Urinary bladder (tissue), 4 donors: ENCODE measurements at places on chromosomes 7 and 10.

GRCh38 chr10:92242910-92243671 is 47.8 kb downstream of the CPEB3 start:
- peak; percentile 57 for DNase-seq

DNA sequence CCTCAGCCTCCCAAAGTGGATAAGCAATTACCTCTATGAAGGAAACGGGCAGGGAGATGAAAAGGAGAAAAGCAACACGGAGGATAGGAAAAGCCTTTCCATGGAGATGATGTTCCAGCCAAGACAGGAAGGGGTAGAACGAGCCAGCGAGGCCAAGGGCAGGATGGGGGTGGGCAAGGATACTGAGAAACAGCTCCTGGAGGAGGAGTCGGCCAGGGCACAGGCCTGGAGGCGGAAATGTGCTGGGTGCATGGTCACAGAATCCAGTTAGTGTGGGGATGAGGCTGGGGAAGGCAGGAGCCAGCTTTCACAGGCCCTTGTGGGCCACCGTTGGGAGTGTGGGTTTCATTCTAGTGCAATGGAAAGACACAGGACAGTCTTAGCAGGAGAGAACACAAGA is 162.6 kb downstream of the JAZF1 start:
- no peak for DNase-seq

DNA sequence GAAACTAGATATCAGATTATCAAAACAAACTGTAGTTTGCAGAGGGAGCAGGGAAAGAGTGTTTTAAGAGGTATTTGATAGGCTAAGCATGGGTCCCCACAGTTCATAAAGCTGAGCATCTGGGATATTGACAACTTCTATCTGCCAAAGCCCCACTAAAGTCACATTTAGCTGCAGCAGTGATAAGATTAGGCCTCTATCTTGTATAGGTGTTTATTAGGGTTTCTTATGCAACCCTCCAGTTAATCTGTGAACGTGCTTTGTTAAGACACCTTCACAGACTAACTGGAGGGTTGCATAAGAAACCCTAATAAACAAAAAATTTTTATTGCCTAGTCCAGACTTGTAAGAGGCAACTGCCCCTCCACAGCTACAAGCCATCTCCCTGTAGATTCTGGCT is 78.0 kb downstream of the CYP51A1 start:
- no peak for DNase-seq

DNA sequence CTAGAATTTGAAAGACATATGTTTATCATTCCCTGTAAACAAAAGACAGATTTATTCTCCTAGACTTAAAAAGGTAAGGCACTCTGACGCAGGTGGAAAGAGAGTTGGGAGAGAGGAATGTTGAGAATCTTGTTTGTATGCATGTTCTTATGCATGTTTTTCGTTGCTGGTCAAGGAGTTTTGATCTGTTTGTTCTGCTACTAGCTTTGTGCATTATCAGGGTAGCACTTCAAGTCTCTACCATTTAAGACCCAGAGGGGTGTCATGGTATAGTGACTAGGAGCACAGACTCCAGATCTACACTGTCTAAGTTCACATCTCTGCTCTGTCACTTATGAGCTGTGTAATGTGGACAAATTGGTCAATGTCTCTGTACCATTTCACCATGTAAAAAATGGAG is 200.2 kb upstream of the FZD1 start:
- DNase-seq, result no peak

DNA sequence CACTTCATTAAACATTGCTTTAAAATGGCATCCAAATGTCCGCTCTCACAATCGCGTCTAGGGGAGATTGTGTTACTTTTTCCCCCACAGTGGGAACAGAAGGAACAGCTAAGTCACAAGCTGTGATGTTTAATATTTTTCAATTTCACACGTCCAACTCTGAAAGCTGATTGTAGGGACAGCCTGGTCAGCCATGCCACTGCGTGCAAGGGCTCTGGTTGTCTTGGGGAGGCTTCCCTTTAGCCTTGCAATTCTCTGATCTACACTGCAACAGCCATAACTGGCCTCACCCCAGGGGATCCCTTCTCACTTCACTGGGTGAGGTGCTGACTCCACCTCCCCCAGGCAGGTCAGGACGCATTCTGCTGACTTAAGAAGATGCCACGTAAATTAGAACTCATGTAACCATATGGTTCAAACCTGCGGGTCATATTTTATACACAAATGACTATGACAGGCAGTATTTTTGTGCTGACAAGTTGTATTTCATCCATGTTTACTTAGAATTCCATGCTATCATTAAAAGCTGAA is 425.2 kb upstream of the NFE2L3 start:
- no peak for DNase-seq

GRCh38 chr7:103547451-103548284 is 101.7 kb upstream of the SLC26A5 start:
- DNase-seq, result no peak

- no peak for DNase-seq
Measured at GRCh38 chr7:87404674-87405073, 59.2 kb downstream of the CROT start.

- DNase-seq, result no peak
Measured at GRCh38 chr7:158530800-158531609, 56.6 kb downstream of the PTPRN2 start.

DNA sequence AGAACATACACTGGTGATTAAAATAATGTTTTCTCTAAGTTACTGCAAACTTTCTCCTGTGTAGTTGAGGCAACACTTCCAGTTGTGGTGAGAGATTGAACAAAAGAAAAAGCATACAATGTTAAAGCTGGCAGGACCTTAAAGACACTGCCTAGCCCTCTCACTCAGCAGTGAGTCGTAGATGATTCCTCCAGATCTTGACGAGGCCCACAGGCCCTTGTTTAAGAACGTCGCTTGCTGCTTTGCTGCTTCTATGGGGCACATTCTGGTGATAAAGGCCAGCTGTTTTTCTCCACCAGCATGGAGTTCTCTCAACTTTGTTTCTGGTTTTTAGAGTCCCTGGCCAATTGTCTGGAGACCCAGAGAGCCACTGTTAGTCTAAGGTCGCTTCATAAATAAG is 2.8 kb upstream of the DENND11 start:
- no peak for DNase-seq

GRCh38 chr7:130899638-130900401 is 165.8 kb upstream of the KLF14 start:
- no peak for DNase-seq

DNA sequence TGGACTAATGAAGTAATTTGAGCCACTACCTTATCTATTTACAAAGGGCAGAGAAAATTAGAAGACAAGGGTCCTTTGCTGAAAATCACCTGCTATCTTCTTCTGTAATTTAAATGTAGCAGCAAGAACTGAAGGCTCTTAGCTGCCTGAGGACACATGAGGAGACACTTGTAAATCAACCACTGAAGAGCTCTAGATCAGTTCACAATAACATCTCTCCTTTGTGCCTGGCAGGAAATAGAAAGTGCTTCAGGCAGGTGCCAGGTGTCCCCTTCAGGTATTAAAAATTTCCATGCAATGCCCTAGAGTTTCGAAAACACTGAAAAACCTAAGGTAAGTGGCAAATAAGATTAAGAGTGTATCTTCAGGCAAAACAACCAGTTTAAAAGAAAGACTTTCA is 474.6 kb downstream of the GRM8 start:
- no peak for DNase-seq

- DNase-seq, result no peak
Measured at GRCh38 chr10:1169981-1170866, 114.0 kb downstream of the WDR37 start.

- no peak for DNase-seq
Measured at GRCh38 chr7:6272481-6273323, at the start of gene CYTH3. Gene CYTH3, minus strand, starts transcription at chr7:6272624. Its CDS starts 117 bp downstream, at chr7:6272507.

DNA sequence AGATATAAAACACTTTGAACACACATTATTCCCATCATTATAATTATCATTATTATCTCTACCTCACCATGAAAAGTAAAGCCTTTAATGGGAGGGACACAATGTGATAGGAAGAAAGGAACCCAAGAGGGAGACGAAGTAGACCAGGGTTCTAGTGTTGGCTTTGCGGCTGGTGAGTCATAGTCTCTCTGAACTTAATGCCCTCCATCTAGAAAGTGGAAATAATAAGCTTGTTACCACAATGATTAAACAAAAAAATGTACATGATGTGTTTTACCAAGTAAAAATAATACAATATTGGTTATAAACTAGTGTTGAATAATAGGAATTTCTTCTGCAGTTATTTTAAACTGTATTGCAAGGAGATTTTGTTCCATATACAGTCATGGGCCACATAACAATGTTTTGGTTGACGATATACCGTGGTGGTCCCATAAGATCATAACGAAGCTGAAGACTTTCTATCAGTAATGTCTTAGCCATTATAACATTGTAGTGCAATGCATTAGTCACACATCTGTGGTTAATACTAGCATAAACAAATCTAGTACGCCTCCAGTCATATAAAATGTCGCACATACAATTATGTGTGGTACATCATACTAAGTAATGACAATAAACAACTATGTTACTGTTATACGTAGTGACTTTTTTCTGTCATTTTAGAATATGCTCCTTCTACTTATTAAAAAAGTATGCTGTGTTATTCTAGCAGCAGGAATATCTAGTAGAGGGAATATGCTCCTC is 450.6 kb upstream of the SORCS1 start:
- no peak for DNase-seq

DNA sequence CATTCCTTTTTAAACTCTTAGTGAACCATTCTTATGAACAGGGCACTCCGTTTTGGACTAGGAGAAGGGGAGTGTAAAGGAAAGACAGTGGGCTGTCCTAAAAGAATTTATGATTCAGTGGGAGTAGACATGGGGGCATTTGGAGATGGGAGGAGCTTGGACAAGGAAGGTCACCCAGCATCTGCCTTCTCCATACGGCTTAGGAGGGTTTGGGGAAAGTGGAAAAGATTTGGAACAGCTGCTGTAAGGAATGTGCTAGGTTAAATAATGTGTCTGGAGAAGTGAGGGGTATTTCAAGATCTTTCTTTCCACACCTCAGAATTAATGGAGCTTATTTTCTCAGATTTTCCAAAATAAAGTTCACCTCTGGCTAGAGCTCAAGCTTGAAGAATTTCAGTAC is 24.0 kb downstream of the SLC35G1 start:
- DNase-seq, result no peak

- no peak for DNase-seq
Measured at GRCh38 chr10:5468262-5469106, 30.9 kb downstream of the CALML5 start.

GRCh38 chr10:52488606-52489485 is 174.8 kb downstream of the DKK1 start:
- no peak for DNase-seq

DNA sequence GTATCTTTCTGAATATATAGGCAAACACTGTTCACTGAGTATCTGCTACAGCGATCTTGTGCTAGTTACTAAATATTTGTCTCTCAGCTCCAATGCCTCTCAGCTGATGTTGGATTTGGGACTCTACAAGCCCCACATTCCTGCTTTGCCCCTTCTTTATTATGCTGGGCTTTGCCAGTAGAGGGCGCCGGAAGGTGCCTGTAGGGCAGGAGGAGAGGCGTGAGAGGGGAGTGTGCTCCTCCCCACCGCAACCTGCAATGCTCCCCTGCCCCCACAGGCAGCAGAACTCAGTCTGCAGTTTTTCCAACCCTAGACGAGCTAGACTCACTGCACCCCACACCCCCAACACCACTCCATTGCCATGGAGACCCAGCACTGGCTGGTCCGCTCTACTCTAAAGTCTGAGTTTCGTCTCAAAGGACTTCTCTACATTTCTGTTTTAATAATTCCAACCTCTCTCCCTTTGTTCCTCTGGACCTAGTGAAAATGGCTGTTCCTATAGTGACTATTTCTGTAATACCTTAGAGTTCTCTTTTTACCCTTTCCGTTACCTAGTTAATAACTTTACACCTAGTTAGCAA is 337.6 kb downstream of the CCSER2 start:
- no peak for DNase-seq

DNA sequence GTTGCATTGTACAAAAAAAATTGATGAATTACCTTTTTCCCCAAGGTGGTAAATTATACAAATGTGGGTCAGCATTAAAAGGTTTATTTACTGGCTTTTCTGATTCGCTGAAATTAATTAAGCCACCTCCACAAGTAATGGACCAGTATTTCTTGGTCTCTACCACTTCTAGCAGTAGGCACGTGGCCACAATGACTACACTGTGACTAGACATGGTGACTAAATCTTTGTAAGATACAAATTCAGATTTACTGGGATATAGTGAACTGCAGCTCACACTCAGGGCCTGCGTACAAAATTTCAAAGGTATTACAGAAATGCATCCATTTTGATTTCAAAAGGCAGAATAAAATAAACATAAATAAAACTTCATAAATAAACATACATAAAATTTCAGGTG is 10.9 kb downstream of the HPSE2 start:
- DNase-seq, result no peak

DNA sequence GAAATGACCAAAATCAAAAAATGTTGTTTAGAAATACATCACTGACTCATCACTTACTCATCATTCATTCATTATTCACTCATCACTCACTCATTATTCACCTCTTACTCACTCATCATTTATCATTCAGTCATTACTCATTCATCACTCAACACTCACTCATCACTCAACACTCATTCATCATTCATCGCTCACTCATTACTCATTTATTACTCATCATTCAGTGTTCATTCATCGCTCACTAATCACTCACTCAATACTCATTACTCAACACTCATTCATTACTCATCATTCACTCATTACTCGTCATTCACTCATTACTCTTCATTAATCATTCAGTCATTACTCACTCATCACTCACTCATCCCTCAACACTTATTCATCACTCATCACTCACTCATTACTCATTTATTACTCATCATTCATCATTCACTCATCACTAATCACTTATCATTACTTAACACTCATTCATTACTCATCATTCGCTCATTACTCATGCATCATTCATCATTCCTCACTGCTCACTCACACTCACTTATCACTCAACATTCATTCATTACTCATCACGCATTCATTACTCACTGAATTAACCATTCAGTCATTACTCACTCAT is 238.5 kb downstream of the ADARB2 start:
- no peak for DNase-seq

DNA sequence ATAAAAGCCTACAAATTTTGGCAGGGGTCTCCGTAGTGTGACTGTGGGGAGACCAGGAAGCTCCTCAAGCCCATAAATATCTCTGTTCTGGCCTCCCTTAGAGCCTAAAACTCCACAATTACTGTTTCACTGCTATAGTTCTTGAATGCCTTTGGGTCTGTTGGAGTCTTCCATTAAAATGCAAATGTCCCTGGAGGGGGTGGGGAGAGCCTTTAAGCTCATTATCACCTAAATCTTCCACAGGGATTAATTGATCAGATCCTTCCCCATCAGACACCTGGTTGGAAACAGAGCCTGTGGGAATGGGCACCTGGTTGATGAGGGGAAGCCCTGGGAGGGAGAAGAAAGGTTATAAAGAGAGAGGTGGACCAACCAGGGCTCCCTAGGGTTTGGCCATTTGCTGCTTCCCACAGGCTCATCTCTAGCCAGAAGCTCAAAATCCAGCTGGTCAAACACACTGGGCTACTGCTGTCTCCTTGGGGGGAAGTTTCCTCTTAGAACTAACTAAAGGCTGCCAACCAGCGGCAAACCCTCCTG is 718.2 kb downstream of the LRMDA start:
- DNase-seq, result no peak

DNA sequence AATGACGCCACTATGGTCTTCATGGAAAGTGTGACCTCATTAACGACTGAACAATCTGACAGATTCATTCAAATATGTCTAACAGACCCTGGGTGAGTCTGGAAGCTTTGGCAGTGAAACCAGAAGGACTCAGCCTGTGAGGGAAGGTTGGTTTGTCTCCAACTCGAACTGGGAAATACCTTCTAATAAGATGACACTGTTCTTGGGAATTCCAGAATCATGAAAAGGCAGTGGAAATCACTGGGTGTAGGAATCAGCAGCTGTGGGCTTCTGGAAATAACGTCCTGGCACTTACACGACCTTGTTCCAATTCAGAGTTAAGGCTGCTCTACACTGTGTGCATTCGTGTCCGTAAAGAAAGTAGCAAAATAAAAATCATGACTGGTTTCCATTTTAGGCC is 75.1 kb downstream of the DGKI start:
- no peak for DNase-seq
